Mammary epithelial cell (primary cell): ENCODE measurements at places on chromosomes 7 and 10.
A peak's percentile ranks its signal among the peaks of the same experiment; 100 is the strongest.

GRCh38 chr10:104850023-104850422 is 208.9 kb downstream of the SORCS3 start:
- DNase-seq, result no peak

GRCh38 chr7:27602766-27603165 is 59.9 kb downstream of the HIBADH start:
- no peak for DNase-seq

GRCh38 chr10:28467615-28468014 is 65.3 kb upstream of the WAC start:
- DNase-seq, result no peak

DNA sequence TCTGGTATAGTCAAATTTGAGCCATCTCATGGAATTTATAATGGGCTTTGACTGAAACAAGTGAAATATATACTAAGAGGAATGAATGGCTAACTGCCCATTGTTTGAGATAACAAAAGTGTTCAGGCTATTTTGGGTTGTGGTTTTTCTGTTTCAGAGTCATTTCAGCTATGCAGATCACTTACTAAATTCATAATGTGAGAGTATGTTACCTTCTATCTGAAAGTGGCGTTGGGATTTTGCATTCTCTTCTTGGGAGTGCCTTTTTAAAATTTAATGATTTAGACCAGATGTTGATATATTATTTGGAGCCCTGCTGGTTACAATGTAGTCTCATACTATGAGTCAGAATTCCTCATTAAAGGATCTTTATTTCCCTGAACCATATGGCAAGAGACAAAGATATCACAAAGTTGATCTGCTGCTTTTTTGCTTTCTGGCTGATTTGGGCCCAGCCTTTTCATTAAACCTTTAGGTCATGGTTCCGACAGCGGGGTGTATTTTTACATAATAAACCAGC is 10.4 kb downstream of the VCL start:
- DNase-seq, result peak; percentile 61

- peak; percentile 28 for DNase-seq
Observed at GRCh38 chr7:21507627-21508343, 35.1 kb upstream of the DNAH11 start.
